Left renal cortex interstitium (tissue), 4 donors: ENCODE measurements at places on chromosomes 4 and X.

DNA sequence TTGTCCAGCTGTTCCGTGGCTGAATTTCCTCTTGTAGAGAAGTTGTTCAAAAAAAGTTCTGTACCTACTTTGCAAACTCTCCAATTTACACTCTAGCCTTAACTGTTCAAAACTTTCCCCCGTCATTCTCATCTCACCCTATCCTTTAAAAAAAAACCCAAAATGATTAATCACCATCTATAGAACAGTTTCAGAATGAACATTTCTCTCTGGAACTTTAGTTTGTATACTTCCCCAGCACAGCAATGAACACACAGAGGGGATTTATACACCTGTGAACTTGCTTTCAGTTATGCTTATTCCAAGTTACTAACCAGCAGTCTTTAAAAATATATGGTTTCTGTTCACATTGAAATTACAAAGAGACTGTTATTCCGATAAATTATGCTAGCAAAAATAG is 1.2 kb downstream of the GEMIN8 start:
- DNase-seq, result no peak

DNA sequence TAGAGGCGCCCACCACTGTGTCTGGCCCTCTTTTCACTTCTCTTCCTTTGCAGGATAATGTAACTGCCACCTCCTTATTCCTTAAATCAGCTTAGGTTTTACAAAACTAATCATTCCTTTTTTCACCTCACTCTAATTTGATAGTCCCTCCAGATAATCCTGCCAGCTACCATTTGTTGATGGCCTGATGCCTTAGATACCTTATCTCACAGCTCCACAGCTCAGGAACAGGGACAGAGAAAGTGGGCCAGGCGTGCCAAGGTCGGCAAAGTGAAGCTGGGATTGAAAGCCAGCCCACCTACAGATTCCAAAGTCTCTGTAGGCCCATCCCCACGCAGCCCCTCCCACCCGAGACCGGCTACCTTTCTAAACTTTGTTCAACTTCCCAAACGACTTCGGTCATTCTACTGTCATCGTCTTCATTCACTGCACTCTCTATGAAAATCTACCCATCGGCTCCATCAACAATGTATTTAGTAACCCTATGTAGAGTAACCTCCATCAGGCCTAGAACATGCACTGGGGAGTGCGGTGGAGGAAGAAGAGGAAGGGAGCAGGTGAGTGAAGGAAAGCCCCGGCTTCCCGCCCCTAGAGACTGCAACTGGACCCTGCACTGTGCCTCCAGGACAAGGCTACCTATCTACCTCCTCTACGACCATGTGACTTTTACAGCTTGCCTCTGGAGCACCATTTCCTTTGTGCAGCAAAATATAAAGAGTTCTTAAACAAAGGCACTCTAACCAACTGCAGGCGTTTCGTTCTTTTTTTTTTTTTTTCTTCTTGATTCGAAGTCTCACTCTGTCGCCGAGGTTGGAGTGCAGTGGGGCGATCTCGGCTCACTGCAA is 1.5 kb downstream of the CASP6 start:
- peak; percentile 9 for DNase-seq

GRCh38 chrX:125895518-125895917 is 270.6 kb downstream of the DCAF12L2 start:
- DNase-seq, result no peak

- DNase-seq, result no peak
Measured at GRCh38 chr4:33802578-33802977, 2441.7 kb downstream of the ARAP2 start.

GRCh38 chrX:9656277-9656676 is 109.4 kb downstream of the GPR143 start:
- no peak for DNase-seq

GRCh38 chrX:40145001-40145922 is 47.5 kb upstream of the BCOR start:
- DNase-seq, result no peak
